Heart right ventricle (tissue), 16 donors: ENCODE measurements at places on chromosomes 7 and 10.

DNA sequence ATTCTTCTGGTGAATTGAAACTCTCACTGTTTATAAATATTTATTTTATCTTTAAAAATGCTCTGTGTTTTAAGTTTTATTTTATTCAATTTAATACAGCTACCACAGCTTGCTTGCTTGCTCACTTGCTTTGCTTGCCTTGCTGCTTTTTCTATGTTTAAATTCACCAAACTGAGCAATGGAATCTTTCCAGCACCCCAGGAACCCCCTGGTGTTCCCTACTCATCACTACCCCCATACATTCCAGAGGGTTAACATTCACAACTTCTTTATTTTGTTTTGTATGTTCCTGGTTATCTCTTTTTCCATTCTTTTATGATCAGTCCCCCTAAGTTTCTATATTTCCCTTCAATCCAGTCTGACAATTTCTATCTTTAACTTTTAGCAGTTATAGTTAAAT is 166.5 kb upstream of the COL1A2 start:
- DNase-seq, result no peak

- DNase-seq, result no peak
Observed at GRCh38 chr10:1133495-1134045, 77.4 kb downstream of the WDR37 start.

DNA sequence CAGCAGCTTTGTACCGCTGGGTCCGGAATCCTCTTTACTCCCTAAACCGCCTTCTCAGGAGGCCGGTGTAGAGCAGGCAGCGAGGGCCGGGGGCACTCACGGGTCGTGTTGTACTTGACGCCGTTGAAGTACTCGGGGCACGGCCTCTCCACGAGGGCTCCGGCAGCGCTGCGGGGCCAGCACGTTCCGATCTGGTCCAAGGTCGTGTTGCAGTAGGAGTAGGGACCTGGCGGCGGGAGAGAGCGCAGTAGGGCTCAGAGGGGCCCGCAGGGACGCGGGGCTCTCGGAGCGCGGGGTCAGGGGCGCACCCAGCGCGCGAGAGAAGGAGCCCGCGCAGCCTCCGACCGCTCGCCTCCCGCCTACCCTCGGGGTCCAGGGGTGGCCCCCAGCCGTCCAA is 443 bp downstream of the CRHR2 start:
- no peak for DNase-seq

DNA sequence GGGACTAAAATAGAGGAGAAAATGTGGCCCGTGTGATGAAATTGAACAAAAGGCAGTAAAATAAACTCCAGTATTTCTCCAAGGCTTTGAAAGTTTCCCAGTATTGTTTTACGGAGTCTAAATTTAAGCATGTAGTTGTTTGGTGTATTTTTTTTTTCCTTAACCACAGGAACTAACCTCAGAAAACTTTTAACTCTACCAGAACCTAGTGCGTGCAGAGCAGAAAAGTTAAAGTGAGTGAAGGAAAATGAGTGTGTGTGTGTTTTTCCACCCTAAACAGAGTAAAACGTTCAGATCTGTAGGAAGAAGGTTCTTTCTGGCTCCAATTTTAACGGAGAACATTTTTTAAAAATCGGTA is 812 bp downstream of the PROSER2 start:
- no peak for DNase-seq

GRCh38 chr10:69731184-69731583 is 70.5 kb upstream of the COL13A1 start:
- no peak for DNase-seq

GRCh38 chr7:139782932-139783331 is 5.1 kb upstream of the HIPK2 start:
- no peak for DNase-seq

DNA sequence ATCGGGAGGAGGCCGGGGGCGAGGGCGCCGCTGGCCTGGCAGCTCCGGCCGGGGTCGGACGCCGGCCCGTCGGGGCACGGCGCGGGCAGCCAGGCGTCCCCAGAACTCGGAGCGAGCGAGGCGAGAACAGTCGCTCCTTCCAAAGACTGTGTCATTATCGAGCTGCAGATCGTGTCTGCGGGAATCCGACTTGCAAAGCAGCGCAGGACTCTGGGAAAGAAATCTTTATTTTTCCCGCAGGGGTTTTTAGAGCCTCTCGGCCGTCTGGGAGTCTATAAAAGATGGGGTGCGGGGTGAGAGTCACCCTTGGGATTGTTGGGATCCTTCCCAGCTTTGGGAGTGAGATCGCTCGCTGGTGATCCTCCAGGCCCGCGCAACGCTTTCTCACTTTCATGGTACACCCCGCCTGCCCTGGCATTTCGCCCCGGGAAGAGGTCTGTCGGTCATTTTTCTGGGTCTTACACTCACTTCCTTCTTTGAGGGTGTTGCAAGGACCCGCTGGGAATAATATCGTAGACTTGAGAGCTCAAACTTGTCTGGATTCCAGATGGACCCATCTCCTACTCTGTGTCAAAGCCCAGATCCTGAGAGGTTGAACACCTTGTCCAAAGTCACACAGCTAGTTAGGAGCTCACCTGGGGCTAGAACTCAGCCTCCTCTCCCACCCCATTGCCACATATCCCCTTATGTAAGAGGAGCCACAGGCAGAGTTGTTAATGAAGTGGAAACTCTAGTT is 1.0 kb downstream of the UBTD1 start:
- DNase-seq, result peak; percentile 65
